Hippocampal formation (tissue), 2 donors: ENCODE measurements at places on chromosomes 7 and 10.

- no peak for DNase-seq
Measured at GRCh38 chr10:9577746-9578145, 1439.9 kb upstream of the CELF2 start.

DNA sequence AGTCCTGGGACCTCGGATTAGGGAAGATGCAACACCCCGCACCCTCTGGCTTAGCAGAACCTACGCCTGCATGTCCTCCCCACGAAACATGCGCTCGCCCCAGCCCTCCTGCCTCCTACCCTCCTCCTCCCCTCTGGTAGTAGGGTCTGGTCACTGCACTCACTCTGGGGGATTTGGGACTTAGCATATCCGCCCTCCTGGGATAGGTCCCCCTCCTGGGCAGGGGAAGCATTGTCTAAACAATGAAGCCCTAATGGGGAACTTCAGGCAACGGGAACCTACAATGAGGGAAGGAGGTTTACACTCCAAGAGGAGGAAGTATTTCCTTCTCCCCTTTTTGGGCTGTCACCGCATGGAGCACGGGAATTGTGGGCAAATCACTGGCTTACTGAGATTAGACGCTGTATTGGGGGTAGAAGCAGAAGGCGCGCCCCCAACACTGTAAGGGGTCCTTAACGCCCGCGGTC is 892 bp downstream of the CRHR2 start:
- DNase-seq: no peak

DNA sequence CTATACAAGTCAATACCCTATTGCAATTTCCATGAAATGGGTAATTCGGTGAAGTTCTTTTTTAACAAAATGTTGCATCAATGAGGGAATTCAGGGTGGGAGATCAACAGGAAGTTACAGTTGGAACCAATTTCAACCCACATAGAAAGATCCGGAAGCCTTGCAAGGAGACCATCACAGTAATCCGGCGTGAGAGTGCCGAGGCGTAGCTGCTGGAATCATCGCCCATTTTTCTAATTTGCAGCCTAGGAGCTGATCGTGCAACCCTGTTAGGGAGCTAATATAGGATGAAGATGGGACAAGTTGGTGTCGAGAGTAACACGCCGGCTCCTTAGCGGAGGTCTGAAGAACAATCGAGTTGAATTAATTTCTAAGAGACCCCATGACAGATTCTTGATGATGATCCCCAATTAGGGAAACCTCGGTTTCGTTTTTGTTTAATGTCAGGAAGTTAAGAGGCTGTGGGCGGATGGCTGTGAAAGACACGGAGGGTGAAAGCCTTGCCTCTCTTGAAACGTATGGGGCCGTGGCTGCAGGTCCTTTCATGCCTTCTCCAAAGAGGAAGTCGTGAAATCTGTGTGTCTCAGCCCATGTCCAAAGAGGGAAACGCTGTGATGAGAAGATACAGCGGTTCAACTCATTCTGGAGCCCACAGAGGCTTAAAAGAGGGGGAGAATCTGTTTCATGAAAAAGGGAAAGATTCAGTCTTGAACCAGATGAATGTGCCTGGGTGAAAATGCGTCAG is 51.2 kb upstream of the CARD11 start:
- peak; percentile 21 for DNase-seq

GRCh38 chr10:101902032-101902819 is 58.6 kb upstream of the KCNIP2 start:
- no peak for DNase-seq

DNA sequence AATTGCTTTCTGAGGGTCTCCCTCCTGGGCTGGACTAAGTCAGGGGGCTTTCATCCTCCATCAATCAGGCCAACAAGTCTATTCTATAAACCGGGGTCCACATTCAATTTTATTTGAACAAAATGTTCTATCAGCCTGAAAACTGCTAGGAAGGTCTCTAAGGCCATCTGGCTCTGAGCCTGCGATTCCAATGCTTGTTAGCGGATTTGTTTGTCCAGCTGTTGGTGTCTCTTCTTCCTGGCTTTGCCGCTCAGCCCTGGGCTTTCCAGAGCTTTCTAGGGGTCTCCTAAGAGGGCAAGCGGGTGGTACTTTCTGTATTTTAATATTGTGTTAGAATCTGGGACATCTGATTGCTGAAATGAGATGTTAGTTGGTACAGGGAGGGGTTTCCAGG is 136.7 kb downstream of the VIPR2 start:
- no peak for DNase-seq

DNA sequence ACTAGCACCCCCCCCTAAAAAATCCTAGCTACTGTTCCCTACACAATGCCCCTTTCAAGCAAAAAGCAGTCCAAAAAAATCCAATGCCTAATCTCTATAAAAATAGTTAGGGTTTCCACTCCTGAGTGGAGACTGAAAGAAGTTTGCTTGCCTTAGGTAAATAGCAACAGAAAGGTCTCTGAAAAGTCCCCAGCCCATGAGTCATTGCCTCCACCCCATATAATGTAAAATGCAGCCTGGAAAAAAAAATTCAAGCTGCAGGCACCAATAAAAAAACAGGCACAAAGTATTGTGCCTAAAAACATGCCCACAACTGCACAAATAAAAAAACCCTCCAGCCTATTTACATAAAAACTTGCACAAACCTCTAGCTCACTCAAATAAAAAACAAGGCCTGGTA is 47.5 kb downstream of the ZNF680 start:
- DNase-seq: no peak

- DNase-seq: no peak
Measured at GRCh38 chr10:60271319-60272040, 118.2 kb downstream of the ANK3 start.

DNA sequence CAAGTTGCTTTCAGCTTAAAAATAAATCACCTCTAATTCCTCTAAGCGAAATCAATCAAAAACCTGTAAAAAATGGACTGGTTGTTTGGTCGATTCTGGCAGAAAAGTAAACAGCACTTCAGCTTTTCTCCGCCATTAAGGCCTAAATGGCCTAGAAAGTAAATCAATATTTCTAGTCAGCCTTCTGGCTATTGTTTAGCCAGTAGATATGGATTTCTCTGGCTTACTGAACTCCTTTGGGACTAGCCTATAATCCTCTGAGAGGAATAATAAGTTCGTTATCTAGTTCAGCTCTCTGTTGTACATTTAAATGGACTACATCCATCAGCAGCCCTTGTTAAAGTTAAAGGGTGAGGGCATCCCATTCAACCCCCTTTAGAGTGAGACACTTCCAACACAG is 400.1 kb upstream of the ETV1 start:
- DNase-seq: no peak

DNA sequence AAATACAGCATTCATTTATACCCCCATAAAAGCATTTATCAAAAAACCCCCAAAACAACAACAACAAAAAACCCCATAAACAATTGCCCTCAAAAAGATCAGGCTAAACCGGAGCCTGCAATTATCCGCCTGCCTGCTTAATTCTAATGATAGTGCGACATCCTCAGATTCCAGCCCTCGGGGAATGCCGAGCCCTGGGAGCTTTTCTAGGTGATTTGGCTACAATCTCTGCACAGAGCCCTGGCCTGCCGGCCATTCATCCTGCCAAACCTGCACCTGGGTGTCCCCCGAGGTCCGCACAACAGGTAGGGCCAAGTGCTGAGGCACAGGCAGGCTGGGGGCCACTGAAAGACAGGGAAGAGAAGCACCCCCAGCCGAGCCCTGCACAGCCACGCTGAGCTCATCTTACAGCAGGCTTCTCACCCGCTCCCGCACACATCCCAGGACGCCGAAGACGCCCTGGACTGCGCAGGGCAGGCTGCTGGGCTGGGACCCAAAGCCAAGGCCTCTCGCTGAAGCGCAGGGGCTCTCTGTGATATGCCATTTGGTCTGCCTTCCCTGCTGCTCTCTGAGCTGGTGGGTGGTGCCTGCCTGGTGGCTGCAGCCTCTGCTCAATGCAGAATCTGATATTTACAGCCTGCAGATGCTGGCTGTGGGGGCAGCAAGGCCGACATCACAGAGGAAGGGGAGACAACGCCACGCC is 57.5 kb downstream of the CAMK2B start:
- DNase-seq: no peak

GRCh38 chr7:100431286-100431735 is 1.7 kb downstream of the MEPCE start:
- no peak for DNase-seq

GRCh38 chr10:121405096-121405495 is 193.1 kb downstream of the FGFR2 start:
- no peak for DNase-seq

GRCh38 chr7:78279457-78279856 is 480.9 kb downstream of the PHTF2 start:
- no peak for DNase-seq

DNA sequence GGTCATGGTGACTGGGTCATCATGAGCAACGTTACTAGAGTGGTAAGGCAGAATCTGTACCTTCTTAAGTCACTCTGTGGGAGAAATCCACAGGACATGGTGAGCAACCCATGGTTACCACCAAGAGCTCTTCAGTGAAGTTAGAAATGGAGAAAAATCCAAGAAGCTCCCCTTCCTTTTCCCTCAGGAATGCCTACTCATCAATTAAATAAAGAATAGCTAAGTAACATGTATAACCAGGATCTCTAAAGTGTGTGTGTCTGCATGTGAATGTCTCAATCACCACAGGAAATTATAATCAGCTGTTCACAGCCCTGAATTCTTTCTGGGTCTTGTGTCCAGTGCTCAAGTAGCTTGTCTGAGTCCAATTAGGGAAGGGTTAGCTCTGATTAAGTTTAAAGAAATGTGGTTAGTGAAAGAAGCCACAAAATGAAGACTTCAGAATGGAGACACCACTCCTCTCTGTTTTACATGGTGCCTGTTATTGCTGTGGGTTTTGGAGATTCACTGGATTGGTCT is 73.2 kb downstream of the SEM1 start:
- DNase-seq: no peak

DNA sequence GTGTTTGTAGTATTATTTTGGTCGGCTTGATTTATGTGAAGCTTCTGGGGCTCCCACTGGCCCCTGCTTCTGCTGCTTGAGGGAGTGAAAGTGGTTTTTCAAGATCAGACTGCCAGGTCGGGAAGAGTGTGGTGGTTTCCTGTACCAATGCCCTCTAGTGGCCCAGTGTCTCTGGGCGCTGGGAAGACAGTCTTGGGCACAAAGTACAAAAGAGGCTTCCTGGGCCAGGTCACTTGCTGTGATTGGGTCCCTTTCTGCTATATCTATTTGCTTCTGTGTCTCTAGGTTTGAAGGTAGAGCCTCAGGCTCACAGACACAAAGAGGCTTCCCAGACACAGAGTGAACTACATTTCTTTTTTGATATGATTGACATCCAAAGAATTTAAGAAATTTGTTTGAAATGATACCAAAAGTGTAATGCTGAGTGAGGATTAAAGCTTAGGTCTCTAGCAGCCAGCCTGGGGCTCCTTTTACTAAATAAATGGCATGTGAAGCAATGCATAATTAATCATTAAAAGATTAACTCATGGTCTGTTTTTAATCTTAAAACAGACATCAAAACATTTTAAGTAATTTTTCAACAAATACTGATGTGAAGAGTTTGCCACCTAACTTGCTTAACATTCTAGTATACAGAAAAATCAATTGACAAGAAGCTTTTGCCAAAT is 36.3 kb downstream of the ABCB1 start:
- no peak for DNase-seq

DNA sequence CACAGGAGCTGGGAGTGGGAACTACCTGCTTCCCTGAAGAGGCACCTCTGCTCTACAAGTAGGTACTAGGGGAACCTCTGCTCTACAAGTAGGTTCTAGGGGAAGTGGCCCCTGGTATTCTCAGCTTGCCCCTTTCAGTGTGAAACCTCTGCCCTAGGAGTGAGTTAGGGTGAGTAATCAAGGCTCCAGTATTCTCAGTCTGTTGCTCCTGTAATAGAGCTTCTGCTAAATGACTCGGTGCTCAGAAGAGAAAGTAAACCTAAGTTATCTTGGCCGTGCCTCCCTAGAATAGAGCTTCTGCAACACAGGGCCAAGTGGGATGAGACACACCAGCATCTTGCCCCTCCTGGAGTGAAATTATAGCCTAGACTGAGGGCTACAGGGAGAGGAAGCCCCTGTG is 13.4 kb upstream of the RASSF4 start:
- DNase-seq: no peak

DNA sequence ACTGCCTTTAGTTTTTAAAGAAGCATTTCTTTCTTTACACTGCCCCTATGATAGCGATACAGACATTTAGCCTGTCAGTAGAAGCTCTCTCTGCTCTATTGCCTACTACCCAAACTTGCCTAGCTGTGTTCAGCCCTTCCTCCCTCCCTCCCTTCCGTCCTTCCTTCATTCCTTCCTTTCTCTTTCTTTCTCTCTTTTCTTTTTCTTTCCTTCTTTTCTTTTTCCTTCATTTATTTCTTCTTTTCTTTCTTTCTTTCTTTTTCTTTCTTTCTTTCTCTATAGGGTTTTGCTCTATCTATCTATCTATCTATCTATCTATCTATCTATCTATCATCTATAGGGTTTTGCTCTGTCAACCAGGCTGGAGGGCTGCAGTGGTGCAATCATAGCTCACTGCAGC is 7.1 kb upstream of the ZNF212 start:
- no peak for DNase-seq

DNA sequence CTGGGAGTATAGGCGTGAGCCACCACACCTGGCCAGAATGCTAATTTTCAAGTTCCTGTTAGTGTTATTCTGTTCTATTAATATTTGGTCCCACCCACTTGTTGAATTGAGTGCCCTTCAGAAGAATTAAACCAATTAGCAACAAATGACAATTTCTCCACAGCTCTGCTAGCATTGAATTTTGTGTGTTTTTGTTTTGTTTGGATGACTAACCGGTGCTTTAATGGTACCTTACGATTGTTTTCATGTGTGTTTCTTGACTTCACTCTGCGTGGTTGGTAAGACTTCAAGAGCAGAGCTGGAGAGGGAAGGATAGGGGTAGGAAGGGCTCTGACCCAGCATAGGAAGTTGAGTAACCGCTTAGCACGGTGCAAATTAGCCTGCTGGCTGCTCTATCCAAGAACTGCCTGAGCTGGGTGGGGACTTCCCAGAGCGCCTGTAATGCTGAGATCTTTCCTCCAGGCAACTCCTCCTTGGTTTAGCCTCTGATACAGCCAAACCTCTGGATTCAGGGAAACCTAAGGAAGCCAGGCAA is 4.6 kb downstream of the ARPC1B start:
- peak; percentile 18 for DNase-seq
